ENCODE measurements at places on chromosomes 1 and 21. TPM values are rescaled to one million over a fixed set of nuclear protein-coding genes. Genes with fewer than 3 reads are reported as not detected.
A peak's percentile ranks its signal among the peaks of the same experiment; 100 is the strongest.

The KCNJ9 gene
- polyA plus RNA-seq = 0.02 TPM

The PM20D1 gene
- polyA plus RNA-seq = 5.6 TPM

GRCh38 chr1:10532362-10532761, 57.6 kb downstream of the PEX14 start:
- no peak for DNase-seq

DNA sequence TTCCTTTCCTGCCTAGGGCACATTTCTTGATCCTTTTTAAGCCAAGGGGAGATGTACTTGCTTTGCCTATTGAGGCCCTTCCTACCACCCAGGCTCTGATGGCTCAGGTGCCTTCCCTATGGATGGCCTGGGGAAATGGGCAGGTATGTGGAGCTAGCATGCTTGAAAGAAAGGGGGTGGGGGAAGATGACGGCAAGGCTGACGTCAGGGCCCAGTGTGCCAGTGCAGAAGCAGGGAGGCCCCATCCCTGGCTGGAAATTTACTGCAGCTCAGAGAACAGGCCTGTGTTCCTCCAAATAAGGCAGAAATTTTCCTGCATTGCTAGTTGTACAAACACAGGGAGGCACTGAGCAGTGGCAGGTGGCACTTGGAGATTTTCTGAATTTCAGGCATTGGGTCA, 453.2 kb upstream of the VAMP3 start:
- no peak for DNase-seq

DNA sequence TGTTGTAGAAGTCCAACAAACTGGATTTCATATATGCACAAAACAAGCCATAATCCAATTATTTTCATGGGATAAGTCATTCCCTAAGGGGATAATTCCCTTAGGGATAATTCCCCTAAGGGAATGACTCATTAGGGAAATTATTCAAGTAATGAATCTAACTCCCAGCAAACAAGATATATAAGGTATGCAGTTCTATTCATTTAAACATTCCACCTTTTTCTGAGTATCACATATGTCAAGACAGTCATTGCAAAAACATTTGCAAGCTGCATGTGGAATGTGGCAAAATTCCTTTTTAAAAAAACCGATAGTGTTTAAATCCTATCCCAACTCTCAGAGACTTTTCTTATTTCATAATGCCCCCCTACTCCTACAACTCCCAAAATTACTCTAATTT, 131.2 kb downstream of the AKT3 start:
- no peak for DNase-seq

DNA sequence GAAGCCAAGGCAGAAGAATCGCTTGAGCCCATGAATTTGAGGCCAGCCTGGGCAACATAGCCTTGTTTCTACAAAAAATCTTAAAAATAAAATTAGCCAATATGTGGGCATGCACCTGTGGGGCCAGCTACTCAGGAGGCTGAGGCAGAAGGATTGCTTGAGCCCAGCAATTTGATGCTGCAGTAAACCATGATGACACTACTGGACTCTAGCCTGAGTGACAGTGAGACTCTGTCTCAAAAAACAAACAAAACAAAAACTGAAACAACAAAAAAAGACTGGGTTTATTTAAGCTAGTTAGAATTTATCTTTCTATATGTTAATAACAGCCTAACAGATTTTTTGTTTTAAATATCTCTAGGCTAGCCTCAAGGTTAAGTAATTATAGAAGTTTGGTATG, 57.4 kb downstream of the SLC35A3 start:
- DNase-seq = no peak

- DNase-seq = no peak
Measured at GRCh38 chr1:106727171-106727570, 329.3 kb upstream of the PRMT6 start.

GRCh38 chr1:198649968-198650338, 11.1 kb downstream of the PTPRC start:
- no peak for DNase-seq

DNA sequence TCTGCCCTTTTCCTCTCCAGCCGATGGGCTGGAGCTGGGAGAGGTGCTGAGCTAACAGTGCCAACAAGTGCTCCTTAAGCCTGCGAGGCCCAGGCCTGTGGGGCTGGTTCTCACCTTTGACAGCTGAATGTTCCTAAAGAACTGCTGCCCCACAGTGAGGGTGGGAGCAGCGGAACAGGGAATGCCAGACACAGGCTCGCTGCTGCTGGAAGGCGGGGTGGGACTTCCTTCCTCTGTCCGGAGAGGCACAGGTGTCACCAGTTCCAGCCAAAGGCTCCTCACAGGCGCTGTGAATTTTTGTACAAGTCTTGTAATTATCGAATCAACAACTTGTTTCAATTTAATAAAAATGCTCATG, 47.1 kb downstream of the COQ8A start:
- no peak for DNase-seq

GRCh38 chr1:26913754-26914619, at the start of gene NR0B2:
Gene NR0B2 (minus strand): TSS chr1:26913975. CDS start chr1:26913940, 35 bp downstream.
- peak; percentile 88 for DNase-seq

DNA sequence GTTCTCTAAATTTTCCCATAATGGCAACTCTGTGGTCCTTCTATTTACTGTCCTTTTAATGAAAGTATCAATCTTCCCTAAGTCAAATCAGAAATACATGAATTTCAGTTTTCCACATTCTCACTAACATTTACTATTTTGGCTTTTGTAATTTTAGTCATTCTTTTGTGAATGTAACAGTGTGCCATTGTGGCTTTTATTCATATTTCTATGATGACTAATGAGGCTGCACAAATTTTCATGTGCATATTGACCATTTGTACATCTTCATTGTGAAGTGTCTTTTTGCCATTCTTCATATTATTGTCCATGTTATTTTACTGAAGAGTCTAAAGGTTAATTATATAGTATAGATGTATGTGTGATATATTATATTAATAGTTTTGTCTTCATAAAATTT, 431.0 kb upstream of the BRINP3 start:
- no peak for DNase-seq

All from pancreas (tissue), 10 donors.